ENCODE measurements at places on chromosomes 7 and 10.

GRCh38 chr10:126536148-126536547 lies 134.3 kb downstream of the C10orf90 start:
- no peaks in the 10 kb centered on the region for H3K27me3 ChIP-seq
- DNase-seq = no peak
- H3K4me1 ChIP-seq = no peaks in the 10 kb centered on the region
- no peaks in the 10 kb centered on the region for H3K36me3 ChIP-seq

- no peak for DNase-seq
- no peak overlapping the region for H3K27ac ChIP-seq
- peaks cover 8% of the 10 kb centered on the region for H3K36me3 ChIP-seq
- H3K27me3 ChIP-seq = no peaks in the 10 kb centered on the region
Observed at GRCh38 chr10:112434988-112435619, 11.6 kb downstream of the ZDHHC6 start.

DNA sequence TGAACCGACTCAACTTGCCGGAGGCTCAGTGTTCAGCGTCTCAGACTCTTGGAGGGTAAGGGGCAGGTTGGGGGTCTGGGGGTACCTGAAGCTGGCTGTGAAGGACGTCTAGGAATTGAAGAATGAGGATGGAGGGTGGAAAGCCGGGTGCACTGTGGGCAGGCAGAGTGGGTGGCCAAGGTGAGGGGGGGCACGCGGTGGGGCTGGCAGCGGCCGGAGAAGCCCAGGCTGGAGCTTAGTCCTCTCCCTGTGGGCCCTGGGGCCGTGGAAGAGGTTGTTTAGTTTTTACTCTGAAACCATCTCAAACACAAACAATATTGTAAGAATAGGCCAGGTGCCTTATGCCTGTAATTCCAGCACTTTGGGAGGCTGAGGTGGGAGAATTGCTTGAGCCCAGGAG lies 83.4 kb downstream of the UNCX start:
- H3K36me3 ChIP-seq = no peaks in the 10 kb centered on the region
- DNase-seq = no peak
- H3K27me3 ChIP-seq = no peaks in the 10 kb centered on the region
- no peak overlapping the region for H3K27ac ChIP-seq
- H3K4me1 ChIP-seq = no peaks in the 10 kb centered on the region

DNA sequence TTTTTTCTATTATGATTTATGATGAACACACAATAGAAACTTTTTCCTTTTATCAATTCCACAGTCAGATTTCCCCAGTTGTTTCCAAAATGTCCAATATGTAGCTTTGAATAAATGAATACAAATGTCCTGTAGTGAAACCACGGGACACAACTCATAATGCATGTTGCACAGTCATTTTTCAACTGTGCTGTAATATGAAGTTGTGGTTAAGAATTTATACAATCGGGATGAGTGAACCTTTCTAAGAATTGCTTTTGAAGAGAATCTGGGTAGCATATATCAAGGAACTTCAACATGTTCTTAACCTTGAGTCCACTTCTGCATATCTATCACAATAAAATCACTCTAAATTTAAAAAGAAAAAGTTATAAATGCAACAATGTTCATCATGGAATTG lies 14.6 kb upstream of the ST7 start:
- H3K27ac ChIP-seq = no peak overlapping the region
- DNase-seq = no peak
- H3K4me1 ChIP-seq = no peaks in the 10 kb centered on the region
- H3K4me3 ChIP-seq = no peak overlapping the region
- no peaks in the 10 kb centered on the region for H3K36me3 ChIP-seq
